ENCODE measurements at places on chromosomes 4 and X.

GRCh38 chrX:44228621-44229020 is 114.9 kb downstream of the EFHC2 start:
- DNase-seq: no peak

DNA sequence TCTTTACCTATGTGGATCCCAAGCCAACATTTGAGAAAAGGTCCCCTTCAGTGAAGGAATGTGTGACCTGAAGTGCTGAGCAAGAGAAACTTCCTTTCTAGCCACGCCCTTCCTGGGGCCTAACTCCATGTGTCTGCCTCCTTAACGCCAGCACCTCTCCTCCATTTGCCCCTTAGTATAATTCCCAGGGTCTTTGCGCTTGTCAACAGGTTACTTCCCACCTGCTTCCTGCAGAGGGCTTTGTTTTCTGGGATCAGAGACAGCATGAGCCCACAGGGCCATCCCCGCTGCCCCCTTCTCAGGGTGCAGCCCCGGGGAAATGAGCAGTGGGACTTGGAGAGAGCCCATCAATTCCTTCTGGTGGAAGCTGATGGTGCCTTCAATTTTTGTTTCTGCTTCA is 45.9 kb upstream of the DRD5 start:
- DNase-seq: no peak

GRCh38 chr4:176508780-176509331 is 189.1 kb downstream of the SPCS3 start:
- no peak for DNase-seq

- no peak for DNase-seq
Observed at GRCh38 chr4:52856801-52857200, 5.3 kb upstream of the RASL11B start.

- no peak for DNase-seq
Observed at GRCh38 chr4:101960431-101960830, 169.9 kb downstream of the BANK1 start.

DNA sequence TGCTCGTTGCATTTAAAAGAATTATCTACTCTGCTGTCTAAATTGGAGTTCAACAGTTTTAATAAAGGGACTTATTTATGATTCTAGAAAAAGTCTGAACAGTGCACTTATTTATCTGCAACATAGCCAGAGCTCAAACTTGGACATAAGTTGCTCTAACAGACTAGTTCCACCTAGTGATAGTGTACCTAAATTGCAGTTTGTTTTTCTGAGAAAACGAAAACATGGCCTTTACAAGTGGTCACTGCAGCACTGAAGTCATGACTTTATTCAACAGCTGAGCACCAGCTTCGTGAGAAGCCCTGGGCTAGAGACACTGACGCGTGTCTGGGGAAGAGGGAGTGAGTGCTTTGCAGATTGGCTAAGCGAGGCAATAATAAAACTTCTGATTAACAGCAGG is 77.3 kb upstream of the IGSF1 start:
- DNase-seq: no peak
